Frontal cortex (tissue), 4 donors: ENCODE measurements at places on chromosomes 1 and 21.
A peak's percentile ranks its signal among the peaks of the same experiment; 100 is the strongest.

GRCh38 chr1:84282780-84283333 is 18.7 kb upstream of the SAMD13 start:
- DNase-seq: no peak

GRCh38 chr1:65832296-65832695 is 39.6 kb downstream of the PDE4B start:
- no peak for DNase-seq

- no peak for DNase-seq
These were observed 19.1 kb downstream of the MATN1 start for GRCh38 chr1:30704271-30704670.

- no peak for DNase-seq
These were observed 77.1 kb downstream of the CD58 start for GRCh38 chr1:116493484-116494352.

GRCh38 chr1:169901115-169901514 is 7.4 kb upstream of the SCYL3 start:
- DNase-seq: no peak

- DNase-seq: peak; percentile 83
These were observed at the start of gene FAAH for GRCh38 chr1:46394108-46394871. TSS of gene FAAH (plus strand) at chr1:46394317. CDS start at chr1:46394349, 32 bp downstream.

DNA sequence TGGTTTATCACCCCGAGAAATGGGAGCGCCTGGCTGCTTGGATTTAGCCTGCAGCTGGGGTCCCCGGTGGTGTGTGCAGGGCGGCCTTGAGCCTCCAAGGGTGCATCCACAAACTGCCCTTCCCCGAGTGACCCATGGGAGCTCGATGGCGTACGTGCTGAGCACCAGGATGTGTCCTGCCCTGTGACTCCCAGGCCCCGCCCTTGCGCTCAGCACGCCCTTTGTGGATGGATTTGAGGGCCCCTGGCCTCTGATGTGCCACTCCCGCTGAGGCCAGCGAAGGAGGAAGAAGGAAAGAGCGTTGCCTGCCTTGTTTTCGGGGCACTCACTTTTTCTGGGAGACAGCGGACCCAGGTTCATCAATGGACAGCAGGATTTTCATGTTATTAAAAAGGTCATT is 1.7 kb upstream of the TFF3 start:
- no peak for DNase-seq

DNA sequence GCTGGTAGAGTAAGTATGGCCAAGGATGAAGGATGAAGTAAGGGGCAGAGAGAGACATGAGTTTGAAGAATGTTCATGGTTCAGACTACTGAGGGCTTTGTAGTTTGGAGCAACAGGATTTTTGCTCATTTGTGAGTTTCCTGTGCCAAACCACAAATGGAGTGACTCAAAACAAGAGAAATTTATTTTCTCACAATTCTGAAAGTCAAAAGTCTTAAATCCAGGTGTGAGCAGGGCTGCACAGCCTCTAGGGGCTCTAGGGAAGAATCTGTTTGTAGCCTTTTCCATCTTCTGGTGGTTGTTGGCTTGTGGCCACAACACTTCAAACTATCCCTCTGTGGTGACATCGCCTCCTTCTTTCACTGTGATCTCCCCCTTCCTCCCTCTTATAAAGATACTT is 58.9 kb downstream of the RHOU start:
- DNase-seq: no peak

- DNase-seq: peak; percentile 76
These were observed at the start of gene HYI for GRCh38 chr1:43453442-43454269. TSS of gene HYI (minus strand) at chr1:43453931. CDS start at chr1:43453793, 138 bp downstream.

DNA sequence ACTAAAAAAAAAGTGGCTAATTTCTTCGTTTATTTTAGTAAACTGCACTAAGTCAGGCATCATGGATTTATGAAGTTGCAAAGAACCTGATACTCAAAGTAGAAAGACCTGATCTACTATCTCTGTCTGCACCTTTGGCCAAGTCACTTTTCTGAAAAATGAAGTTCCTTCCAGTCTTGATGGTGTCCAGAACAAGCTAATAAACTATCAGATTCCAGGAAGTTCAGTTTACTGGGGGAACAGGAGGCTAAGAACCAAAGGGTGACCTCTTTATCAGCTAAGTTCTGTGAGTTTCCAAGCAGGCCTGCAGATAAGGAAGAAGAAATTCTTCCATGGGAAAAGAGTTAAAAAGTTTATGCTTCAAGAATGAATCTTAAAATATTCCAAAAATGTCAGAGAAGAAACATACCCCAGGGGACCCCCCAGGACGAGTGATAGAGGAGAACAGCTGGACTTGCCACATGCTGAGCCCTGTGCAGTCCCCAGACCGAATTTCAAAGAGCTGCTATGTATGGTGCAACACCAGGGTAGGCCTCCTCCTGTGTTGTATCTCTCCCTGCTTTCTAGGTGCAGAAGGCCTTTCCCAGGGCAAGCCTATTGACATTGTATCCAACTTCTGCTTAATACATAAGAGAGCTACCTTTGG is 72.8 kb upstream of the FGGY start:
- DNase-seq: no peak

DNA sequence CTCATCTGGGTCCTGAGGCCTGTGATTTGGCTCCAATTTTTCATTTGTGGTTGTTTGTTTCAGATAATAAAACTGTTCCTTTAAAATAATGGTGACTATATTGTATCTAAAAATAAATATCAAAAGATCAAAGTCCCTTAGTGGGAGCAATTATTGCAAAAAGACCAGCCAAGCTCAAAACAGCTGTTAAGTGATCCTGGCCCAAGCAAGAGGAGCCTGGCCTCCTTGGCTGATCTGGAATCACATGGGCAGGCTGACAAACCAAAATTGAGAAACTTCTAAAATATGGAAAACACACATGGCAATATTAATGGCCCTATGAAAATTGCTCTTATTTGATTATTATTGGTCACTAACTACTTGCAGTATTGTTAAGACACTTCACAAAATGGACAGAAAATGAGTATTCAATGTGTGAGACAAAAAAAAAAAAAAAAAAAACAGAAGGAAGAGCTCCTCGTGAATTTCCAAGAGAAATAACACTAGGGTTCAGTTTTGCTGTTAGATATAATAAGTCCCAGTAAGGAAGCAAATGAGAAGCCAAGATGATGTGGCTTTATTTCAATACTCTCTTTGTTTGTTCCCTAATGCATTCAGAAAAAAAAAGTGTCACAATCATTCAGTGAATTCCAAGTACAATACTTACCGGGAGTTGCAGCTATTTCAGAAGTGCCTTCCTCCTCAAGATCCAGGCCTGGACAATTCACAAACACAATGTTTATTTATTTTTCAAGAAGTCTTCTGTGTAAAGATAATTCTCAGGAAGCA is 105.1 kb downstream of the SEC16B start:
- peak; percentile 12 for DNase-seq

DNA sequence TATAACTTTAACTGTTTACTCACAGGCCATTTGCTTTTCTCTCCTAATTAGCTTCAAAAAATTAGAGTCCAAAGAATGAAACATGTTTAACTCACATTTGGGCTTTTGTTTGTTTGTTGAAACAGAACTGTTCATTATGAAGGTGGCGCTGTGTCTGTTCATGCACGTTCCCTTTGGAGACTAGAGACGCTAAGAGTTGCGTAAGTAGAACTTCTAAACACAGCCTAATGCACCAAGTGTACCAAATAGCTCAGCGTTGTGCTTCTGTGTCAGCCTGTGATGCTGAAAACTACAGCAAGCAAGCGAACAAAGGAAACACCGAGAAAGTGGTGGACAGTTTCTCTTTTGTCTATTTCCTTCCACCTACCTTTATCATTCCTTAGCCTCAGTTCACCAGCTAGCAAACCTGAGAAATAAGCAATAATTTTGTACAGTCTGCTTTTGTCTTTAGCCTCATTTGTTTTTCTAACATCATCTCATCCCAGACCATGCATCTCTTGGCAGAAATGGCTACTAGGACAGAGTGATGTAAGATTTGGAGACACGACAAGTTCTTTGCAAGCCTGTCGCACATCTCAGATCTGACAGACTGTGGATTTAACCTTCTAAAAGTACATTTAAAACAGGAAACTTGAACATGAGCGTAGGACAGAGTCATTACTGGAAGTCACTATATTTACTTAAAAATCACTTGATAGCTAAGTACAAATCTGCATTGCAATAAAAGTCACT is 375.1 kb downstream of the RYR2 start:
- no peak for DNase-seq

GRCh38 chr1:67749263-67749843 is 64.4 kb downstream of the GADD45A start:
- DNase-seq: no peak

GRCh38 chr1:62012836-62013235 is 181.8 kb upstream of the L1TD1 start:
- DNase-seq: no peak

- DNase-seq: no peak
These were observed 73.8 kb downstream of the APP start for GRCh38 chr21:26096494-26097371.

DNA sequence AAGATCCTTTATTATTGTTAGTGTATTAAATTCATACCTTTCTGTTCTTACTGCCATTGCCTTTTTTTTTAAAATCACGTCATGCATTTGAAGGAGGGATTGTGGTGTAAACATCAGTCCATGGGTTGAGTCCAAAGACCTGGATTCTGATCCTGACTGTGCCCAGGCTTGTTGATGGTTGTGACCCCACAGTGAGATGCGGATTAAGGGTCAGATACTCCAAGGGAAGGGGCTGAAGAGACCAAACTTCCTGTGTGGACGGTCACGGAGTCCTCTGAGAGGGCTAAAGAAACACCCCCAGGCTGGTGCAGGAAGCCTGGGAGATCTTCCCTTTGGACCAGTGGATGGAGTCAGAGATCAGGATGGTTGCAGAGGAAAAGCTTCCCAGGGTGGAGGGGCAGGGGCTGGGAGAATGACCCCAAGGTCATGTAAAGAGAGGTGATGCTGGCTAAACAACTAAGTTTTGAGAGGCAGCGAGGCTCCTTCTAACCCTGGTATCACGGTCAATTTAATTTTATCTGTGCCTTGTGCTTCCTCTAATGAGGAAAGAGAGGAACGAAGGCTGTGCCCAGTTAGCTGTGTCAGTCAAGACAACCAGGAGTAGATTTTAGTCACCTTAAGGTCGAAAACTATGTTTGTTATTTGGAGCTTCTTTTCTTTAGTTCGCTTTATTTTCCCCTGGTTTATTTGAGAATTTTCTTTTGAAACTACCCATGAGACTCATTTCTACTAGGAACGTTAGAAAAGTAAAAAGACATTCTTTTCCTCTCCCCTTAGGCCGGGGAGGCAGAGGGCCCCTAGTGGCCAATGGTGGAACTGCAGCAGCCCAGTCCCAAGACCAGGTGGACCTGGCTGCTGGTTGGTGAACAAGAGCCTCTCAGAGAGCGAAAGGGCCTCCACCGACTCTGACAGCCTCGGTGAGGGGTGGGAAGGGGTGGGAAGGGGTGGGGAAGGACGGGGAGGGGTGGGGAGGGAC is 8.7 kb upstream of the GPR161 start:
- DNase-seq: peak; percentile 80

- DNase-seq: peak; percentile 66
These were observed 1.0 kb downstream of the MARCKSL1 start for GRCh38 chr1:32334864-32335534.

- DNase-seq: no peak
These were observed 46.2 kb upstream of the SSX2IP start for GRCh38 chr1:84736445-84736844.

DNA sequence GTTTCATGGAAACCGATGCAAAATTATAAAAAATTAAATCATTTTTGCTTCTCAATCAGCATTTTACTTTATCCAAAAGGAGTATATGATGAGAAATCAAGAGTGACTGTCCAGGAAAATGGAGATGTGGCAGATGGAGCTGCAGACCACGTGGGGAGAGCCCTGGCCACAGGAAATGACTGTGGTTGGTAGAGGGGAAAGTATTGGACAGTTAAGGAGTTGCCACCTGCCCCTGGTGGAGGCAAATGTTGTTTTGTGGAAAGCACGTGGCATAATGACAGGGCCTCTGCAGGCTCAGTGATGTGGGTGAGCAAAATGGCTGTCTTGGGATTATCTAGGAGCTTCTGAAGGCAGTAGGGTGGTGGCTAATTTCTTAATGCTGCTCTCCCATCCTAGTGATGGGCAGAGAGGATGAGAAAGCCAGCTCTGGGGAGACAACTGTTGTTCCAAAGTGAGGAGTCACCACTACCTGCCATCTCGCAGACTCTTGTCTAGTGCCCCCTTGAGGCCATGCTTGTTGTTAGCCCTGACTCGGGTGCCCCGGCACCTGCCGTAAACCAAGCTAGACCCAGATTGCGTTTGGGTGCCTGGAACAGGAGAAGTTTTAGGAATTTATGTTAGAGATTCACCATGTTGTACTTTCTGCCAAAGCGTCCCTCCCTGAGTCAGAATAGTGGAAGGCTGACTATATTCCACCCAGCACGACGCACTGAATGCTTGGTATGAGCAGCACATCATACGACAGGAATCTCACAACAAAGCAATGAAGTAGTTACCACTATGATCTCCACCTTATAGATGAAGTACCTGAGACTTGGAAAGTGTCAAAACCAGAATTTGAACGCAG is 144.0 kb downstream of the ROR1 start:
- DNase-seq: no peak

GRCh38 chr1:77539519-77540142 is 142.8 kb downstream of the ZZZ3 start:
- DNase-seq: no peak

DNA sequence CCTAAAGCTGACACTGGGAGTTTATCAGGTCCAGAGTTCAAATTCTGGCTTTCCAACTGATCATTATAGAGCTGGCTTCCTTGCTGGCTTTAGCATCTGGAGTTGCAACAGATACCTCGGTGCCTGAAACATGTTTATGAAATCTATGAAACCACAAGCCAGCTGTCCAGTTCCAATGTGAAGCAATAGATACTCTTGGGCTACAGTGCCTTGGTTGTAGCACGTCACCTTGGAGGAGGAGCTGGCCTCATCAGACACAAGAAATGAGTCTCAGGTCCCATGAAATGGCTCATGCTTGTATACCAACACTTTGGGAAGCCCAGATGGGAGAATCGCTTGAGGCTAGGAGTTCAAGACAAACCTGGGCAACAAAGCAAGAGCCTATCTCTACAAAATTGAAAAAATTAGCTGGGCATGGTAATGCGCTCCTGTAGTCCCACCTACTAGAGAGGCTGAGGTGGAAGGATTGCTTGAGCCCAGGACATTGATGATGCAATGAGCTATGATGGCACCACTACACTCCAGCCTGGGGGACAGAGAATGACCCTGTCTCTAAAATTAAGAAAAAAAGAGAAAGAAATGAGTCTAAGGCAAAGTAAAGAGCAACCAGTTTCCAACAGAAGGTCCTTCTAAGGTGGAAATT is 132.5 kb upstream of the ZNF648 start:
- no peak for DNase-seq

- DNase-seq: no peak
These were observed 94.2 kb downstream of the AK5 start for GRCh38 chr1:77375990-77376389.

- DNase-seq: no peak
These were observed 21.7 kb downstream of the HMGN2 start for GRCh38 chr1:26493938-26494337.

DNA sequence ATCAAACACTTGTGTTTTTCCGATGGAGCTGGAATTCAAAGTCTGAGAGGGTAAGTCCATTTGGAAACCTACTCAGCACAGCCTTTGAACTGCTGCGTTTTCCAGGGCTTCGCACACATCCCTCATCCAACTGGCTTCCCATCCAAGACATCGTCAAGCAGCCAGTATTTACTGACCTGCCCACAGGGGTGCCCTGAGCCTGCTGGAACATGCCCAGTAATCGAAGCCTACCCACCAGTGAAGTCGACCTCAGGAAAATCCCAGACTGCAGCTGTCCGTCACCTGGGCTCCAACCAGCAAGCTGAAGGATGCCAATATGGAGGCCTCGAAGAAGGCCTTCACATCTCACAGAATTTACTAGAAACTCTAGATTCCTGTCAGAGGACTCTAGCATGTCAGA is 261.6 kb downstream of the PLPP3 start:
- no peak for DNase-seq
